ENCODE measurements at places on chromosomes 13 and 19.

DNA sequence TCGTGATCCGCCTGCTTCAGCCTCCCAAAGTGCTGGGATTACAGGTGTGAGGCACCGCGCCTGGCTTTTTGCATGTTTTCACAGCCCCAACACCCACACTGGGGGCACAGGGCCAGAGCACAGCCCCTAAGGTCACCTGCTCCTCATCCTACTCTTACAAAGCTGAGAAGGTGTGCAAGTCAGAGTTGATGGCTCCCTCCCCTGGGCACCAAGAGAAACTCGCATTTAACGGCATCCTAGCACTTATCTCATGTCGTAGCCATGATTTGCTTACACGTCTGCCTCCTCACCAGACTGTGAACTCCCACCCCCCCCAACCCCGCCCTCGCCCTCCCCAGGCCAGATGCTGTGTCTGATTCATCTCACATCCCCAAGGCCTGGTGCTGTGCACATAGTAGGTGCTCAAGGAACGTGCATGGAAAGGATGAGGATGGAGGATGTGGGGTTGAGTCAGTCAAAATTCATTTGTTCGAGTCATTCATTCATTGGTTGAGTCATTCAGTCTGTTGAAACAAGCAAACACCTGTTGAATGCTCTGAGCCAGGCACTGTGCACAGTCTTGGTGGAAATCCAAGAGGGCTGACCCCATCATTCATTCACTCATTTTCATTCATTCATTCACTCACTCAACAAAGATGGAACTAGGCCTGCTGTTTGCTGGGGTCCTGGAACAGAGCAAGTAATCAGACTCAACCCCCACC lies 11.3 kb downstream of the SHANK1 start:
- H3K4me1 ChIP-seq: peaks cover 9% of the 10 kb centered on the region
- no peak for DNase-seq
- no peak overlapping the region for H3K4me3 ChIP-seq

DNA sequence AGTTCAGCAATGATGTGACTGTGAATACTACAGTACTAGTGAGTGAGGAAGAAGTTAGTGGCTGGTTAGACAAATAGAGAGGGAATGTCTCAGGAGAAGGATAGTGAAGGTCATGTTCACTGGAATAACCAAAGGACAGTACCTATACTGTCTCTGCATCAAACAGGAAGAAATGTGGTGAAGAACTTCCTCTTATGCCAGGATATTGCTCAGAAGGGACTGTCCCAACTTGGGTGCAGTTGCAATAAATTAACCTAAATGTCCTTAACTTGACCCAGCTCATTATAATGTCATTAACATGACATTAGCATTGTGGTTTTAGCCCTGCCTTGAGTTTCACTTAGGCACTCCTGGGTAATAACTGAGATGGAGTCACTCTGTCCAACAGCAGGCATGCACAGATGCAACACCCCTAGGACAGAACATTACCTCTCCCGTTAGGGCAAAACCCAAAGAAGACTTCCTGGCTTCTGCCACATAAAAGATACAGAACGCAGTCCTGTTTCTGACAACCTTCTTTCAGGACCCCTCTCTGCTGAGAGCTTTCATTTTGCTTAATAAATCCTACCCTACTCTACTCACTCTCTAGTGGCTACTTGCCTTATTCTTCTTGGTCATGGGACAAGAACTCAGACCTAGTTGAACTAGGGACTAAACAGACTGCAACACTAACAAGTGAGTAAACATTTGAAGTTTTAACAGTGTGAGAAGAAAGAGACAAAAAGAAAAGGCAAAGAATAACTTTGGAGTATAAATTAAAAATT lies 1591.6 kb upstream of the MIR17HG start:
- H3K27ac ChIP-seq: no peak overlapping the region
- no peak for DNase-seq
- no peak overlapping the region for H3K4me3 ChIP-seq
- H3K27me3 ChIP-seq: no peaks in the 10 kb centered on the region
- no peaks in the 10 kb centered on the region for H3K36me3 ChIP-seq

GRCh38 chr13:112783135-112783977 lies 93.5 kb downstream of the ATP11A start:
- peaks cover 4% of the 10 kb centered on the region for H3K36me3 ChIP-seq
- H3K27ac ChIP-seq: no peak overlapping the region
- H3K27me3 ChIP-seq: no peaks in the 10 kb centered on the region
- DNase-seq: no peak
- H3K4me3 ChIP-seq: no peak overlapping the region

GRCh38 chr19:44623080-44623479 lies 9.7 kb downstream of the IGSF23 start:
- no peaks in the 10 kb centered on the region for H3K4me1 ChIP-seq
- H3K27me3 ChIP-seq: peaks cover 45% of the 10 kb centered on the region
- DNase-seq: no peak
- H3K27ac ChIP-seq: no peak overlapping the region
- H3K36me3 ChIP-seq: peaks cover under 1% of the 10 kb centered on the region

DNA sequence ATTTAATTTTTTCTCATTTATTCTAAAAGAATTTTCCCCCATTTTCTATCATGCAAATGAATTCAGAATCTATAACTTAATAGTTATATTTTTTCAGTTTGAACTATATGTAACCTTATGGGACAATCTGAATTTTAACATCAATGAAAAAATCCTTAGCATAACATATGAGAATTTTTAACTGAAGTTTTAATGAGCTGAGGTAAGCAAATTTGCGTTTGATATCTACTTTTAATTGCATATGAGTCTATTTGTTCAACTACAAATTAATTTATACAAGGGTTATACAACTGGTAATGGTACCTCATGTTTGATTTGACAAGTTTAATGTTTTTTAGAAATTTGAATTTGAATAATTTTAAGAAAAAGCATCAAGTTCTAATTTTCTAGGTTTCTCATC lies 384.4 kb upstream of the PCDH9 start:
- H3K36me3 ChIP-seq: no peaks in the 10 kb centered on the region
- no peaks in the 10 kb centered on the region for H3K27me3 ChIP-seq
- no peak overlapping the region for H3K27ac ChIP-seq
- H3K4me3 ChIP-seq: no peak overlapping the region
- DNase-seq: no peak

- H3K27me3 ChIP-seq: no peaks in the 10 kb centered on the region
- no peak for DNase-seq
- H3K4me3 ChIP-seq: no peak overlapping the region
- H3K27ac ChIP-seq: no peak overlapping the region
Observed at GRCh38 chr13:42997381-42997780, 5.3 kb upstream of the EPSTI1 start.

- H3K27ac ChIP-seq: peak overlapping the region; percentile 65
- H3K36me3 ChIP-seq: peaks cover 65% of the 10 kb centered on the region
- DNase-seq: no peak
Observed at GRCh38 chr19:1417145-1417544, 9.8 kb downstream of the DAZAP1 start.

DNA sequence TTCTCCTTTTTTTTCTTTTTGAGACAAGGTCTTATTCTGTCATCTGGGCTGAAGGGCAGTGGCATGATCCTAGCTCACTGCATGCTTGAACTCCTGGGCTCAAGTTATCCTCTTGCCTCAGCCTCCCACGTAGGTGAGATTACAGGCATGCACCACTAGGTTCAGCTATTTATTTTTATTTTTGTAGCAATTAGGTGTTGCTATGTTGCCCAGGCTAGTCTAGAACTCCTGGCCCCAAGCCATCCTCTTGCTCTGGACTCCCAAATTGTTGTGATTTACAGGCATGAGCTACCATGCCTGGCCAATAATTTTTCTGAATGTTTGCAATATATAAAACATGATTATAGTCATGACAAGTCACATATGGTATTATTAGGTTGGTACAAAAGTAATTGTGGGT lies 161.1 kb upstream of the ATXN8OS start:
- H3K36me3 ChIP-seq: no peaks in the 10 kb centered on the region
- H3K4me3 ChIP-seq: no peak overlapping the region
- H3K4me1 ChIP-seq: no peaks in the 10 kb centered on the region

DNA sequence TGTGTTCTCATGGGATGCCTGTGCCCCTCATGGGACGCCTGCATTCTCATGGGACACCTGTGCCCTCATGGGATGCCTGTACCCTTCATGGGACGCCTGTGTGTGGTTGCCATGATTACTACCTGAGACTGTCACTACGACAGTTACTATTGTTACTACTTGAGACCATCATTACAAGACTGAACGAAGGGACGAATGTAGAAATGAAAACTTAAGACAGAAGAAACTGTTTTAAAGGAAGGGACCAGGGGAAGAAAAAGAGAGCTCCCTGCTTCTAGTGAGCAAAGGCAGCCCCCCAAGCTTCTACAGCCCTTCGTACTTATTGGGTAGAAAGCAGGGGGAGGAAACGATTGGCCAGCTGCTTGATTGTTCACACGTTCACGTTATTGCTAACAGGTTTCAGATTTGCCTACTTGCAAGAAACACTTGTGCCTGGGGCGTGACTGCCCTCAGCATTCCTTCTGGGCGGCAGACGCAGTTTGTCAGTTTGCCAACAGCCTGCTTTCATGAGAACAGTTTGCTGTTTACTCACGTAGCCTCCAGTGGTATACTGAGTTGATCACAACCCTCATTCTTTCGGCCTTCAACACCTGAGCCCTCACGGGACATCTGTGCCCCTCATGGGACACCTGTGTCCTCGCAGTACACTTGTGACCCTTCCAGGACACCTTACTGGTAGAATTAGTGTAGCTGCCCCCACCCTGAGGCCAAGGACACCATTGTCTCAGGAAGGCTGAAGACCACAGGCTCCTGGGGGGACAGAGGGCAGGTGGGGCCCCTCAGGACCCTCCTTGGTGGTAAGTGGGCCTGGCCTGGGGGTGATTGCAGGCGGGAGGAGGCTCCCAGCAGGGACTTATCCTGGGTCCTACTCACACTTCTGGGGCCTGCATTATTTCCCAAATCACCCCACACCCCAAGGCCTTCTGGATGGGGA lies 2.5 kb upstream of the S1PR4 start:
- peaks cover 26% of the 10 kb centered on the region for H3K4me1 ChIP-seq
- H3K27me3 ChIP-seq: no peaks in the 10 kb centered on the region
- DNase-seq: no peak
- peak overlapping the region; percentile 86 for H3K4me3 ChIP-seq

DNA sequence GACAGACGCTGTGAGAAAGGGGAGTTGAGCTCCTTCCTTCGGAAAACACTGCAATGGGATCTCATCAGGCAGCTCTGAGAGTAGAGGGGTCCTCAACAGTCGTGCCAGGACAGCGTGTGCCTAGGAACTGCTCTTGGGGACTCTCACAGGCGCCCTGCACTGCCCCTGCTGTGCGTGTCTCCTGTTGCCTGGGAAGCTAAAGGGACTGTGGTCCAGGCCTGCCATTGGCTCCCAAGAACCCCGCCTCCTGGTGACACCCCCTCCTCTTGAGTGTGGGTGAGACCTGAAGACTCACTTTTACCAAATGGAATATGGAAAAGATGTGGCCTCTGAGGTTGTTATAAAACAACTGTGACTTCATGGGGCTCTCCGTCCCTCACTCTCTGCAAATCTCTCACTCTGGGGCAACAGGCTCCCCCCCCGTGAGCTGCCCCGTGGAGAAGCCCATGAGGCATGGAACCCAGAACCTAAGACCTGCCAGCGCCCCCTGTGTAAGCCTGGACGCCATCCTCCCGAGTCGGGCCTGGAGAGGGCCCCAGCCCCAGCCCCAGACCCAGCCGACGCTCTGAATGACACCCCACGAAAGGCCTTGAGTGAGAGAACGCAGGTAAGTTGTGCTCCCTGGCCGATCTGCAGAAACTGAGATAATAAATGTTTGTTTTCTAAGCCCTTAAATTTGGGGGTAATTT lies 302.7 kb downstream of the FGF9 start:
- H3K4me1 ChIP-seq: no peaks in the 10 kb centered on the region
- no peaks in the 10 kb centered on the region for H3K27me3 ChIP-seq
- DNase-seq: no peak
- H3K36me3 ChIP-seq: no peaks in the 10 kb centered on the region

DNA sequence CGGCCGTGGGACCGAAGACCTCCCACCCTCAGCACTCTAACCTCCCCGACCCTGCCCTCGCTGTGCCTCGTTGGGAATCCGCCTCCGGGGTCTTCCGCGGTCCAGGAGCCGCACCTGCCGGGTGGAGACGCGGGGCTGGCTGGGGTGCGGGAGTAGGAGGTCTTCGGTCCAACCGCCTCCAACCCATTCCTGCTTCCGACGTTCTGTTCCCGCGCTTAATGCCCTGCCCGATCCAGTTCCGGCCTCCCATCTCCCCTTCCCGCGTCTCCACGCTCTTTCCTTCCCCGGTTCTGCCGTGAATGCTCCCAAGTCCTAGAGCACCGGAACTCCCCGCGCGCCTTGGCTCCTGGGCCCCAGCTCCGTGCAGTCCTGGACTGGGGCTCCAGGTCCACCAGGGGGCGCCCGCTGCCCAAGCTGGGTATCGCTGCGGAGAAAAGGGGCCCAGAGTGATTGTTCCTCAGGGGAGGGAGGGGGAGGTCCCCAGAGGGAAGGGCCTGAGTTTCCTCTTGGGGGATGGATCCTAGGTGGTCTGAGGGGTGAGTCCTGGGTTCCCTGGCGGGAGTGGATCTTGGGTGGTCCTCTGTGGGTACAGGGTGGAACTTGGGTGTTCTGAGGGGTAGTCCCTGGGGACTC lies 14.1 kb upstream of the TNFSF9 start:
- H3K27ac ChIP-seq: peak overlapping the region; percentile 80
- H3K4me1 ChIP-seq: peaks cover 35% of the 10 kb centered on the region
- H3K27me3 ChIP-seq: no peaks in the 10 kb centered on the region
- H3K36me3 ChIP-seq: peaks cover 7% of the 10 kb centered on the region
- H3K4me3 ChIP-seq: peak overlapping the region; percentile 88
- peak; percentile 90 for DNase-seq

DNA sequence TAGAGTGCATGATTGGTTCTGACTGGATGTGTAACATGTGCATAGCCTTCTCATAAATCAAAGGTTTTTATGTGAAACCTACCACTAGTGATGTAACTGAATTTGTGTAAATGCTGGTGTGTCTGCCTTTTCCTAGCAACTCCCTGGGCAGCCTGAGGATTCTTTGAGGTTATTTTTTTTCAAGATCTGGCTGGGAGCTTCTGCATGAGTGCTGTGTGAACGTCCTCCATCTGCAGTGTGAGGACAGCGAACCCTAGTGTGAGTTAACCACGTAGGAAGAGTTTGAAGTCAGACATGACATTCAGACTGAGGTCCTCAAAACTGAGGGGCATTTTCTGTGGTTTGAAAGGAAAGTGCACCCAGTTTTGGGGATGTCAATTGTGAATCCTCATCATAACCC lies 39.9 kb downstream of the DPRX start:
- no peak for DNase-seq
- H3K27ac ChIP-seq: no peak overlapping the region
- H3K4me1 ChIP-seq: no peaks in the 10 kb centered on the region
- H3K27me3 ChIP-seq: no peaks in the 10 kb centered on the region
- no peak overlapping the region for H3K4me3 ChIP-seq

- no peak for DNase-seq
- H3K27ac ChIP-seq: no peak overlapping the region
- peaks cover 32% of the 10 kb centered on the region for H3K36me3 ChIP-seq
- H3K27me3 ChIP-seq: no peaks in the 10 kb centered on the region
- H3K4me3 ChIP-seq: no peak overlapping the region
- H3K4me1 ChIP-seq: peaks cover 45% of the 10 kb centered on the region
Observed at GRCh38 chr13:52452470-52452869, 2.0 kb upstream of the VPS36 start.

GRCh38 chr13:98488736-98489135 lies 88.2 kb downstream of the STK24 start:
- H3K4me3 ChIP-seq: no peak overlapping the region
- H3K27me3 ChIP-seq: no peaks in the 10 kb centered on the region

GRCh38 chr19:9839415-9839814 lies 4.3 kb downstream of the PIN1 start:
- no peak for DNase-seq
- H3K4me1 ChIP-seq: peaks cover 31% of the 10 kb centered on the region
- peaks cover 31% of the 10 kb centered on the region for H3K36me3 ChIP-seq
- no peaks in the 10 kb centered on the region for H3K27me3 ChIP-seq

GRCh38 chr19:7694499-7694898 lies 7.4 kb downstream of the FCER2 start:
- H3K36me3 ChIP-seq: no peaks in the 10 kb centered on the region
- peaks cover 6% of the 10 kb centered on the region for H3K4me1 ChIP-seq
- H3K27me3 ChIP-seq: peaks cover 22% of the 10 kb centered on the region
- no peak overlapping the region for H3K27ac ChIP-seq
- DNase-seq: no peak

Data from central memory CD8-positive, alpha-beta T cell (primary cell).